ENCODE measurements at places on chromosomes 4 and X. TPM values are rescaled to one million over a fixed set of nuclear protein-coding genes. Genes with fewer than 3 reads are reported as not detected.

Gene MAGED4B
- total RNA-seq: 0.47 TPM

DNA sequence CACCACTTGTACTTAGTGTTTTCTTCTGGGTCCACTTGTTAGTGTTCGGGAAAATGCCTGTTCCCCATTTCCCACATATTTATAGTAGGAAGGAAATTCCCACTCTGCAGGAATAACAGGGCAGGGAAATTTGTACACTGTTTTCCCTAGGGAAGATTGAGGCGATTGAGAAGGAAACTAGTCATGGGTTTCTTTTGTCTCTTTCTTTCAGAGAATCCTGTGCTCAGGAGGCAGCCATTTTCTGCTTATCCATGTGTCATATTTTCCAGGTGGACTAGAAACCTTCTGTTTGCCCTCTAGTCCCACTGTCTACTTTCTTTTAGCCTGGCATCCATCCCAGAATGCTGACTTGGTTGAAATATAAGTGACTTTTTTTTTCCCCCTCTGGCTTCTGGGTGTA lies 299.1 kb upstream of the ANKRD50 start:
- no peak for DNase-seq
- H3K27ac ChIP-seq: no peak overlapping the region
- no peak overlapping the region for H3K4me3 ChIP-seq
- H3K36me3 ChIP-seq: no peaks in the 10 kb centered on the region
- H3K4me1 ChIP-seq: no peaks in the 10 kb centered on the region
- no peaks in the 10 kb centered on the region for H3K27me3 ChIP-seq

GRCh38 chr4:6924361-6924779 lies 14.7 kb downstream of the TBC1D14 start:
- H3K4me1 ChIP-seq: peaks cover 66% of the 10 kb centered on the region
- H3K36me3 ChIP-seq: peaks cover 54% of the 10 kb centered on the region
- H3K27me3 ChIP-seq: no peaks in the 10 kb centered on the region
- no peak overlapping the region for H3K27ac ChIP-seq

Gene DIAPH2
- total RNA-seq: 14.1 TPM

Gene GAGE13
- total RNA-seq: not detected

- no peaks in the 10 kb centered on the region for H3K27me3 ChIP-seq
- H3K4me1 ChIP-seq: no peaks in the 10 kb centered on the region
- H3K36me3 ChIP-seq: no peaks in the 10 kb centered on the region
- DNase-seq: no peak
- no peak overlapping the region for H3K27ac ChIP-seq
Measured at GRCh38 chr4:149328161-149328560, 487.5 kb downstream of the IQCM start.

Data from activated CD8-positive, alpha-beta T cell treated with anti-CD3 and anti-CD28 coated beads, Interleukin-2, amount 10 ng/mL, durations not matched to agents 7 days and 5 days (primary cell).